Stimulated activated CD4-positive, alpha-beta T cell treated with anti-CD3 and anti-CD28 coated beads, Interleukin-2, amount 100 ng/mL, for 48 hours (primary cell): ENCODE measurements at places on chromosomes 4 and X.

GRCh38 chrX:153638436-153639176 lies 8.4 kb upstream of the DUSP9 start:
- DNase-seq, result no peak

DNA sequence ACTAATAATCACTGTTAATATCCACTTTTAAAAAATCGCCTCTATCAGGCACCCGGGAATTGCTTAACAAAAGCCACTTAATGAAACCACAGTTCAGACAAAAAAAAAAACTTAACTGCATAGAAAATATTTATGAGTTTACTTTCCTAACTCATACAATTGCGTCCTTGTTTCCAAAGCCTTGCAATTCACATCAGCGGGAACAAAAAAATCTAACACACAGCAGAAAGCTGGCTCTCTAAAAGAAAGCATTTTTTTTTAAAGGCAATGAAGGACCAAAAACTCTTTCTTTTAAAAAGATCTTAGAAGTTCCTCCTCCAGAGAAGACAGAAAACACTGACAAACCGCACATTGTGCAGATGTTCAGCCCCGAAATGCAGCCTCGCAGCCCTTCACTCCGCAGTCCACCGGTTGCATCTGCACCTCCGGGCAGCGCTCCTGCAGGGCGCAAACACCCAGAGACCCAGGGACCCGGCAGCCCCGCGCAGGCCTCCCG lies 812 bp downstream of the FAT1 start:
- no peak for DNase-seq

GRCh38 chr4:109091727-109092409 lies 210.6 kb downstream of the COL25A1 start:
- DNase-seq, result no peak

DNA sequence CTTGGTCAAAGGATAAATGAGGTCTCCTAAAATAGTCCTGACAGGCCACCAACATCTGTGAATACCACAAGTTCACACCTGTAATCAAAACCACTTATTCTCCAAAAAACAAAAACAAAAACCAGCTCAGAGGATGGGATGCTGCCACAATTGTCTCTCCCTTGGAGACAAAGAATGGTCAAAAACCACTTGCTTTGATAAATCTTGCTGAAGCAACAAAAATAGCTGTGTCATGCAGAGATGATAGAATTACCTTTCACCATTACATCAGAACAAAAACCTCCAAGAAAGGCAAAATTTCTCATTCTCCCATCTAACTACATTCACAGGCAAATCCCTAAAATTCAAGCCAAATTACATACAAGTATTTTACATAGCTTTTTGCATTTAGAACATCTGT lies 180.4 kb downstream of the MAML3 start:
- DNase-seq, result no peak

- no peak for DNase-seq
Measured at GRCh38 chrX:15349046-15349445, 13.7 kb upstream of the PIGA start.

DNA sequence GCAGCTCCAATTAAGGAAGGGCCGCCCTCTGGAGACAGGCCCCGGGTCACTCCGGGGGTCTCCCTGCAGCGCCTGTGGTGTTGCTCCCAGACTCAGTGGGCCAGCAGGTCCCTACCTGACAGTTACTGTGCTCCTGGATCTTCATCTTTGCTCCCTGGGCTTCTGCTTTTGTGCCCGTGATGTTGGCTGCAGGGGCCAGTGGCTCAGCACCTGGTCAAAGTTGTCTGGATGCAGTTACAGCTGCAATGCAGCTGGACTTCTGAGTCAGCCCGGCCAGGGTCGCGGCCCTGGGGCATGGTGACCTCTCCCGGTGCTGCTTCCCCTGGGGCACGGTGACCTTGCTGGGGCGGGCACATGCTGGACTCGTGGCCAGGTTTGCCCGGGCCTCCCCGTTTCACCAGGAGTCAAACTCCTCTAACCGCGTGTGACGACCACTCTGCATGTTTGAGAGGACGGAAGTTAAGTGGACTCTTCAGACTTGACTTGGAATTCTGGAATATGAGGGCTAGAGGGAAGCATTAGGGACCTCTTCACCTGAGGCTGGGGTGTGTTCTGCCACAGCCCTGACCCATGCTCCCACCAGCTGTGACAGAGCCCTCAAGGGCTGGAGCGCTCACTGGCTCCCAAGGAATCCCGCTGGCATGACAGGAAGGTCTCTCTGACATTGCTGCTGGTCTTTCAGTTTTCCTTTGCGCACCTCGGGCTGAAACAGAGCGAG lies 3.7 kb downstream of the CTAG2 start:
- no peak for DNase-seq

GRCh38 chr4:23023121-23023520 lies 330.4 kb downstream of the GBA3 start:
- DNase-seq, result no peak

- DNase-seq, result no peak
Measured at GRCh38 chrX:104166735-104167436, 633 bp downstream of the FAM199X start.

DNA sequence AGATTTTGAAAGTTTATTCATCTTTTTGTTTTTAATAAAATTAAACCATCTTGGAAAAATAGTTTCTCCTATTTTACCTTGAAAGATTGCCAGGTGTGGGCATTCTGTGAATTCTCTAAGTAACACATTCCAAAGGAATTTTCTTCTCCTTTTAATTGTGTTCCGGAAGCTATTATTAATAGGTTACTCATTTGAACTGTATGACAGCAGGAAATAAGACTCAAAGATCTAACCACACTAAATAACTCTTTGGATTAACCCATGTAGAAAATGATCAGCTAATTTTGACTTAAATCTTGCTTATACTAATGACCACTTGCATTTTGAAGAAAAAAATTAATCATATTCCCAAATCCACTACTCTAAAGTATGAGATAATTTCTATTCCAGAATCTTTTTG lies 17.6 kb upstream of the CCNI start:
- no peak for DNase-seq

DNA sequence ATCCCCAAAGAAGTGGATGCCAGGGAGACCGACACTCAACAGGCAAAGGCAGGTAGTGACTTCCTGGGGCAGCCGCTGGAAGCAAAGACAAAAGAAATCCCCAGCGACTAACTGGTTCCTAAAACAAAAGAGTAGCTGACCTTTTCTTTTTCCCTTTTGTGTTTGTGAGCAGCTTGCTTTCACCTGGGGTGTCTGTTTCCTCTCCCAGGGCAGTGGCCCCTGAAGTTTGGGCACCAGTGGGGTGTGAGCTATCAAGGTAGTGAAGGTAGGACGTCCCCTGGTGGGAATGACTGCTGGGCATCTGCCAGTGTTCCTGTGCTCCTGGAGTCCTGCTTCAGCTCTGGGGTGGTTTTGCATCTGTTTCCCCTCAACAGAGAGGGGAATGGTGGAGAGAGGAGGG lies 41.6 kb upstream of the STIM2 start:
- DNase-seq, result no peak

DNA sequence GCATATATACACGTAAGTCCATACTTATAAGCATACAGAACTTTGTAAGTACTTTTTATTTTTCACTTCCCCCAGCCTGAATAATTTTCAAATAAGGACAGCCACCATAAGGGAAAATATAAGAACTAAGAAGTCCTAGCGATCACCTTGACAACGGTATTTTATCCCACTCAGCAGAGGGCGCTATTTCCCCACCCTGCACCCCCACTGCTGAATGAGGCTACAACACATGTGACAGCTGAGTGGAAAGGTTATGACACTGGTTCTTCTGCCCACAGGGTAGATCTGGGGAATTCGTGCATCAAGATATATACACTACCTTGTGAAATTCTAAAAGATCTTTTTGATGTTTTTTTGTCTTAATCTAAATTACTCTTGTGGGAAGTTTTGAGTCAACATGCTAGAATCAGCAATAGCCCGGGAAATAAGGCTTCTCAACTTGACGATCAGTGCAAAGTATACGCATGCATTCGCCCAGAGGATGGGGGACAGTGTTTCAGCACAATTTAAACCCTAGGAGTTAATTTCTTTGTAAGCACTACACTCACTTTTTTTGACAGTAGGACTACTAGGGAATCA lies 151.5 kb downstream of the CORIN start:
- DNase-seq, result peak; percentile 72

DNA sequence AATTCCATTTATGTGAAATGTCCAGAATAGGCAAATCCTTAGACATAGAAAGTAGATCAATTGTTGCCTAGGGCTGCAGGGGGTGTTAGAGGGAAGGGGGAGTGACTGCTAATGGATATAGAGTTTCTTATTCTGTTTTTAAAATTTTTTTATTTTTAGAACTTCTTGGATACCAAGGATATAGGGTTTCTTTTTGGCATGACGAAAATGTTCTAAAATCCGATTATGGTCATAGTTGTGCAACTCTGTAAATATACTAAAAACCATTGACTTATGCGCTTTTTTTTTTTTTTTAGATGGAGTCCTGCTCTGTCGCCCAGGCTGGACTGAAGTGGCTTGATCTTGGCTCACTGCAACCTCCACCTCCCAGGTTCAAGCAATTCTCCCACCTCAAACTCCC lies 125.2 kb upstream of the USP9X start:
- no peak for DNase-seq

DNA sequence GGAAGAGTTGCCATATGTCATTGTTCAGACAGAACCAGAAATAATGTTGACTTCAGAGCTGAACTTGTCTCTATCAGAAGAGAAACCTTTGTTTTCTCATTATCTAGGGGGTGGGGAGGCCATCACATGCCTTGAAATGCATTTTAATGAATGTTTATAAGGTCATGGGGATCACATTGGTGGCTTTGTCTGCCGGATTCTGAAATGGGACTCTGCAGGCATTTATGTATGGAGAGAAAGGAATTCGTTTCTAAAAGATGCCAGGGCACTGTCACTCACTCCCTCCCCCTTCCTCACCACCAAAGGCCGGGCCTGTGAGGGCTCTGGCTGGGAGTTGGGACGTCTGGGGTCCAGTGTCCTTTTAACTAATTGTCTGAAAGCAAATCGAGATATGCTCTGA lies 102.2 kb downstream of the MAMLD1 start:
- no peak for DNase-seq

DNA sequence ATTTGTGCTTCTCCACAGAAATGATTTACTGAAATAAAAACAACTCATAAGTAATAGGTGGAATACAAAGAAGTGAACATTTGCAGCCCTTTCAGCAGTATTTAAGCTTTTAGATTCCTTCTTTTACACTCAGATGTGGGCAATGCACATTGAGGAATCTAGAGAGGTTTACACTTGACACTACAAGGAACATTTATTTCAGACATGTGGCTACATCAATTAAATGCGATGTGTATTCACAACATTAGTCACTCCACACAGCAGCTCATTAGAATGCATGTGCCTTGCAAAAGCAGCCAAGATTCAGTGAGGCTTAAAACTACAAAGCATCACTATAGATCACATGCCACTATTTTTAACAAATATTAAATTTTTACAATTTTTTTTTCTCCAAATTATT lies 480.7 kb downstream of the INPP4B start:
- no peak for DNase-seq

- DNase-seq, result no peak
Measured at GRCh38 chr4:114417214-114417613, 181.4 kb upstream of the UGT8 start.

- DNase-seq, result no peak
Measured at GRCh38 chrX:122154019-122154418, 1030.1 kb upstream of the GRIA3 start.

DNA sequence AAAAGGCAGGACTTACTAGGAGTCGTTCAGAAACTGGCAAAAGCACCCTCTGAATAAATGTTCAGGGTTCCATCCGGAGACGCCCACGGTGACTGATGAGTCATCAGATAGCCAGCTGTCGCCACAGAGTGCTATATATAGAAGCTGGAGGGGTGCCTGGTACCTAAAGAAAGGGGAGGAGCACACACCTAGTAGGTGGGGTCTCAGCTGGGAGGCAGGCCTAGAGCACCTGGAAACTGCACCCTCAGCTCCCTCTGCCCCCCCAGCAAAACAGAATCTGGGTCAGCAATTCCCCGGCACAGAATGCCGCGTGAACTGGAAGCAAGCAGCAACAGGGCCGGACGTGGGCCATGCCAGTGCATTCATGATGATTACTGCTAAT lies 242.0 kb downstream of the BCOR start:
- peak; percentile 63 for DNase-seq

- DNase-seq, result no peak
Measured at GRCh38 chr4:100042711-100043110, 92.6 kb upstream of the H2AZ1 start.

- DNase-seq, result no peak
Measured at GRCh38 chr4:4368809-4369580, 17.9 kb upstream of the NSG1 start.

DNA sequence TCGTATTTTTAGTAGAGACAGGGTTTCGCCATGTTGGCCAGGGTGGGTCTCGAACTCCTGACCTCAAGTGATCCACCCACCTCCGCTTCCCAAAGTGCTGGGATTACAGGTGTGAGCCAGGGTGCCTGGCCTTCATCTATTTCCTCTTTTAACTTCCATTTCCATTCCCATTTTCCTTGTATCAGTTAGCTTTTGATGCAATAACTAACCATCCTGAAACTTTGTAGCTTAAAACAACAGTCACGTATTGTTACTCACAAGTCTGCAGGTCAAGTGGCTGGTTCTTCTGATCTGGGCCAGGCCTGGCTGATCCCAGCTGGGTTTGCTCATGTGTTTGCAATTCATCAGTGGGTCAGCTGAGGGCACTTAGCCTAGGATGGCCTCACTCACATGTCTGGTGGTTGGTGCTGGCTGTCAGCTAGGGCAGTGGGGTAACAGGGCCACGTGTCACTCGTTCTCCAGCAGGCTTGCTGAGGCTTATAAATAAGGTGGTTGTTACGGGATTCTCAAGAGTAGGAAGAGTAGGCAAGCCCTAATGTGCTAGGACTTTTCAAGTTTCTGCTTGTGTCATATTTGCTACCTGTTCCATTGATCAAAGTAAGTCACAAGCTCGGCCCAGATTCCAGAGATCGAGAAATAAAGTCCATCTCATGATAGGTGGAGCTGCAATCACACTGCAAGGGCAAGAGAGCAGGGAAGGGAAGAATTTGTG lies 88.2 kb downstream of the SOWAHB start:
- DNase-seq, result no peak

- no peak for DNase-seq
Measured at GRCh38 chrX:2261831-2262667, 238.7 kb downstream of the DHRSX start.

- DNase-seq, result no peak
Measured at GRCh38 chrX:140432346-140433175, 72.3 kb downstream of the SOX3 start.

- no peak for DNase-seq
Measured at GRCh38 chr4:56744030-56744429, 62.9 kb upstream of the HOPX start.

DNA sequence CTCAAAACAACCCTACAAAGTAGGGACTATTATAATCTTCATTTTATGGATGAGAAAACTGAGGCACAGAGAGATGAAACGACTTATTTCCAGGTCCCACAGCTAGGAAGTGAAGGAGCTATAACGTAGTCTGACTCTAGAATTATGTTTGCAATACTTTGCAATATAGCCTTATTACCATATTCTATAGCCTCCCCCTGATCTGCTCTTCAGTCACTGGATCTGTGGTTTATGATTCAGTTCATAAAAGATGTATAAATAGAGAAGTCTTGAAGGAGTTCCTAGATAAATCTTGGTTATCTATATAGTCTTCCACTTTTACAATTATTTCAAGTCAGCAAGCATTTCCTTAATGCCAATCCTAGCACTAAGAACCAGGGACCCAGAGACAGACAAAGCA lies 57.5 kb downstream of the OPHN1 start:
- no peak for DNase-seq

GRCh38 chr4:40003986-40004385 lies 26.3 kb upstream of the PDS5A start:
- DNase-seq, result no peak

GRCh38 chrX:107632346-107632745 lies 4.0 kb downstream of the PRPS1 start:
- DNase-seq, result no peak

GRCh38 chrX:23844502-23845138 lies 61.6 kb downstream of the SAT1 start:
- DNase-seq, result no peak
